Anterior cingulate cortex (tissue), 58 donors: ENCODE measurements at places on chromosomes 2 and 18.

DNA sequence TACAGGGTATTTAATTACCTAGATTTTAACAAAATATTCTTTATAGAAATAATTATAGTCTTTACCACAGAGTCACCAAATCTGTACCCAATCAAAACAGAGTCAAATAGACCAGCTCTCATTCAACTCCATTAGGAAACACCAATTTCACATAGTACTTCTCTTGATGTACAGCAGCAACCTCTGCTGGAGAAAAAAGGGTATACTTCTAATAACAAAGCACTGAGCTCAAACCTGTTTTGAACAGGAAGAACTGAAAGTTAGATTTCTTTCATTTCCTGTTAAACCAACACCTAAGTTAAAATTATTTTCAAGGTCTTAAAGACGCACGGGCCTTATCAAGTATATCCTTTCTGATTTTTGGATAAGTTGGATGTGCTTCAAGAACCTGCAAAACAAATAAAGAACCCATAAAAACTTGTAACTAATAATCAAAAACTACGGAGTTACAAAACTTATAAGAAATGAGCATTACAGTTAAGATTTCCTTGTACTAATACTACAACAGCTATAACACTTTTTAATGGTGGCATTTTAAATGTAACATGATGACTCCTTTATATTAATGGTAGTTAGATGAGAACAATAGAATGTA lies 79.0 kb downstream of the TTC21B start:
- DNase-seq: peak; percentile 59

DNA sequence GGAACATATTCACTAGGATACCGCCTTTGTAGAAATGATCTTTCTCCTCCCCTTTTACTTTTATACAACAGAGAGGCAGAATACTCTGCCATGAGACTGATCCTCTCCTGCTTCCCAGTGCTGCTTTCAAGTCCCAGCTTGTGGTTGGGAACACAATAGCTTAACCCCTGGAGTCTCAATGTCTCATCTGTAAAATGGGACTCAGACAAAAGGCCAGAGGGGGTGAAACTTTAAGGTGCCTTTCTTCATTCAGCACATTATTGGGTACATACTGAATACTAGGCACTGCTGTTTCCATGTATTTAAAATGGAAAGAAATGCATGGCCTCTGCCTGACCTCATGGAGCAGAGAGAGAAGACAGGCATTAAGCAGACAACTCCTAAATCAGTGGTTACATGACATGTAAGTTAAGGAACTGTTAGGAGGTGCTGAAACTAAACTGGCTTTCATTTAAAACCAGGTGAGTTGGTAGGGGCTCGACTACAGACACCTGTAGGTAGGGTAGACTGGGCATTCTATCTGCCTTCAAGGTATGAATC lies 53.8 kb downstream of the MAP4K4 start:
- DNase-seq: no peak

DNA sequence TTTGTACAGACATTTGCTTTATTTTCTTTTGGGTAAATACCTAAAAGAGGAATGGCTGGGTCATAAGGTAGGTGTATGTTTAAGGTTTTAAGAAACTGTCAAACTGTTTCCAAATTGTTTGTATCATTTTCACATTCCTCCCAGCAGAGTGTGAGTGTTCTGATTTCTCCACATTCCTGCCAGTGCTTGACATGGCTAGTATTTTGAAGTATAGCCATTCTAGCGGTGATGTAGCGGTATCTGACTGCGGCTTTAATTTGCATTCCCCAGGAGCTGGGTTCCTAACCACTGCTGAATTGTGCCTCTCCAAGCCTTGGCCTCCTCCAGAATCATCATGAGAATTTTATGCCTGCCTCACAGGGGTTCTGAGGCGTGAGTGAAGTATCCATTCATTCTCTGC lies 61.8 kb upstream of the ARL4C start:
- DNase-seq: no peak

- no peak for DNase-seq
Observed at GRCh38 chr18:3660739-3661515, 211.0 kb downstream of the TGIF1 start.

- DNase-seq: no peak
Observed at GRCh38 chr2:109148991-109149645, 20.1 kb downstream of the SH3RF3 start.

- no peak for DNase-seq
Observed at GRCh38 chr2:223315813-223316212, 263.8 kb downstream of the KCNE4 start.

- DNase-seq: no peak
Observed at GRCh38 chr2:130791617-130791939, 36.2 kb downstream of the AMER3 start.

DNA sequence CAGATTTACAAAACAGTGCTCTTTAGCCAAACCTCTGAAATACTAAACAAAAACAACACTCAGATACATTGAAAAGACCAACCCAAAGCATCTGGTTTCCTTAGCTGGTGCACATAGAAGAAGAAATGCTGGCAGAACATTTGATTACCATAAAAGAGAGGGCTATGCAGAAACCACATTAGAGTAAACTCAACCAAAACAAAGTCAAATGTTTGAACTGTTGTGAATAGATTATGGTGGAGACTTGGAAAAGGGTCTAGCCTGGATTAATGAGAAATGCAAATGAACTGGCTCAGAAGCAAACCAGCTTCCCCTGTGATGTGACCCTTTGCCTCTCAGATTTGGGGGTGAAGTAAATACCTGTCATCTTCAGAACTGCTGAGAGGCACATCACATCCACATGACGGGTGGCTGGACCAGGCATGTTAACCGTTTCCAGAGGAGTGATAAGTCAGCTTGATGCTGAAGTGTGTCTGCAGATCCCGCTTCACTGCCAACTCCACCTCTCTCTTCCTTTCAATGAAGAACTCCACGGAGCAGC lies 153.0 kb downstream of the NRP2 start:
- no peak for DNase-seq
